Right atrium auricular region (tissue), 2 donors: ENCODE measurements at places on chromosomes 7 and 10.

GRCh38 chr10:96512524-96513304 is 1.0 kb downstream of the TLL2 start:
- DNase-seq, result no peak

- no peak for DNase-seq
Measured at GRCh38 chr7:84669177-84669732, 474.7 kb upstream of the SEMA3A start.

DNA sequence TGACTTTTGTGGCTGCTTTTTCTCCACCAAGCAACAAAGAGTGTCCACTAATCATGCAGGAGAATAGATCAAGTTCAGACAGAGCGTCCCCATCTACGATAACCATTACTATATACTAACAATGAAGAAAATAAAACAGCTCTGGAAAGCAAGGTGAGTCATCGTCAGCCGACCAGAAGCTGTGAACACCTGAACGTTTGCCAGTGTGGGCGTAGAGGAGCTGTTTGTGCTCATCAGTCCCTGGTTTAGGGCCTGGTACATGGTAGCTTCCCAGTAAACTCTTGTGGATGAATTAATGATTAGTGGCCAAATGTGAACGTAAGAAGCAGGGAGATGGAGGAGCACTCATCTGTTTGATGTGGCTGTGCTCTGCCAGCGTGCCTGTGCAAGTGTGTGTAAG is 180.7 kb downstream of the EVX1 start:
- DNase-seq, result no peak

DNA sequence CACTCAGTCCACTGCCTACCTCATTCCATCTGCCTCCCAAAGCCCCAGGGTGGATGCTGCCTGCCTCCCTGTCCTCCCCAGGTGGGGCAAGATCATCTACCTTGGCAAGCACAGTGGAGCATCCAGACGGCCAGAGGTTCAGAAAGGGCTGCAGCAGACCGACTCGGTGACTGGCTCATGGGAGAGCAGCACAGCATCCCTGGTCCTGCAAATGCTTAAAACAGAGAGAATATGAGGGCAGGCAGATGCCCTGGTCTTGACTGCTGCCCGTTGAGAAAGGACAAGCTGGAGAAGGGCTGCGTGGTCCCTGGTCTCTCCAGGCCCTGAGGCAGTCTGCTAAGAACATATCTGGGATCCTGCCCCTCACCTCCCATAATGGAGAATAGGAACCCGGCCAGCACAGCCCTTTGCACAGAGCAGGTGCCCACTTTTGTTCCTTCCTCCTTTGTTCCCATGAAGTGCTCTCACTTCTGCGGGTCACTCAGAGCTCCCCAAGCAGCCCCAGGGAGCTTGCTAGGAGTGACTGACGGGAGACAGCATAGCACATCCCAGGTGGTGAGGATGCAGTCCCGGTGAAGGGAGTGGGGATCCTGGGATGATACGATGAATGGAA is 1.4 kb downstream of the HPS1 start:
- DNase-seq, result no peak

DNA sequence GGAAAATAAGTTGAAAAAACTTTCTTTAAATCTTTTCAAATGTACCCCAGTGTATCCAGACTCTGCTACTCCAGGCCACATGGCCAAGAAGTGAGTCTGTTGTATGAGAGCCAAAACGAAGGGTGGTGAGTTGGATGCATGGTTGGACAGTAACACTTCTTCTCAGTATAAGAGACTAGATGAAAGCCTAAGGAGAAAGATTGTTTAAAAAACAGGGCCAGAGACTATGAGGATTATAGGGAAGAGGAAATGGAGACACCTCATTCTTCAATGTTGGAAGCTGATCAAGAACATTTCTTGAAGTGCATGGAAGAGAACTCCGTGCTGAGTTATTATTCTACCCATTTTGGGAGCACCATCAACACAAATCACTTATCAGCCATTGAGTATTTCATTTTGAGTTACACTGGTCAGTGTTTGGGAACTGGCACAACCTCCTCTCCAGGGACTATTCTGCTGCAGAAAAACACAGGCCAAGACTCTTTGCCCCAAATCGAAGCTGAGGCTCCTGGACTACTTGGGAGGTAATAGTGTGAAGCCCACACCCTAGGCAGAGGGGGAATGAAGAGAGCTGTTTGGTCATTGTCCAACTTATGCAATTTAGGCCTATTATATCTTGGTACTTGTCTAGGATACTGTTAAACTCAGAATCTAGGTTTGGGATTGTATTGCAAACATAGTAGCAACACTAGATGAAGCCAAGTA is 123.0 kb upstream of the SEC61G start:
- no peak for DNase-seq

DNA sequence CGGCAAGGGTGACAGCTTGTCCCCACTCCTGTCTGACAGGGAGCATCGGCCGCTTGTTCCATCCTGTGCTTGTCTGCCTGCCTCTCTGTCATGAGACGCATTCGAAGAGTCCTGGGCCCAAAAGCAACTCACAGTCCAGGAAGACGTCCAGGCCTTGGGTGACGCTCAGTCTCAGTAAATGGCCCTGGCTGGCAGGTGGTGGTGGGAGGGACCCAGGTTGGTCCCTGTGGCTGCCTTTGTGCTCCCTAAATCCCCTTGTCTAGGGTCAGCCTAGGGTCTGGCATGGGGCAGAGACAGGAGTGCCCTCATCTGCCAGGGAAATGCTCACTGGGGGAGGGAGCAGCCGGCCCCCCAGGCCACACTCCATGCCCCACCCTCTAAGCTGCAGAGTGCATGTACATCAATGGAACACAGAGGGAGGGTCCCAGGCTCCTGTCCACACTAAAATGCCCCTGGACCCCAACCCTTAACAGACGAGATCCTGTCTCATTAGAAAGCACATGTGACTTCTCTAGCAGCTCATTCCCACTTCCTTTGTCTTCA is 295.2 kb upstream of the ZNF32 start:
- peak; percentile 43 for DNase-seq

- DNase-seq, result no peak
Measured at GRCh38 chr7:41351091-41351490, 351.8 kb downstream of the INHBA start.

- no peak for DNase-seq
Measured at GRCh38 chr7:45162311-45162845, 4.8 kb downstream of the RAMP3 start.
